ENCODE measurements at places on chromosomes 1 and 21.

GRCh38 chr1:75985827-75986226, 53.6 kb upstream of the ASB17 start:
- peak; percentile 68 for DNase-seq

DNA sequence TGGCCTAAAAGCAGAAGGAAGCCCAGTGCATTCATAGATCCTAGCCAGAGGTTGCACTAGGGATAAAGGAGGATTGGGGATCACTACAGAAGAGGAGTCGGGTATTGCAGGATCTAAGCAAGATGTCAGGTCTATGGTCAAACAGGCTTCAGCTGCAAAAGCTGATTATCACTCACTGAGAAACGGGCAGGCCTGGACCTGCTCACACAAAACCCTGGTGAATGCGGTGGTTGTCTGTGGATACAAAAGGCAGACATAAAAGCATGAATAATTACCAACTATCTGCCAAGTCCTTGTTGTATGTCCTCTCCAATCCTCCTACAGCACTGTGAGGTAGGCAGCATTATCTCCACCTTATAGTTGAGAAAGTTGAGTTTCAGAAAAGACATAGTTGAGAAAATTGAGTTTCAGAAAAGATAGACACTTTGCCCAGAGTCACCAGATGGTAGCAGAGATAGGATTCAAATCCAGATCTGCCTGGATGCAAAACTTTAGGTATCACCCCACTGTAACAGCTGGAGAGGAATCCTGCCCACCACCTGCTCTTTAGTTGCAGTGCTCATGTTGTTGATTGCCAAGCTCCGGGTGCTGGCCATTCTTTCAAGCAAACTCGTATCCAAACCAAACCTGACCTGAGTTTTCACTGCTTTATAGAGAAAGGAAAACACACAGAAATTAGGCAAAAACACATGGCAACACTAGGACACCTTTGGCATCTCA, 49.6 kb upstream of the HOOK1 start:
- DNase-seq: no peak

- DNase-seq: no peak
Observed at GRCh38 chr21:41636636-41637630, 129.0 kb upstream of the TMPRSS2 start.

GRCh38 chr21:15751546-15751945, 21.8 kb downstream of the USP25 start:
- no peak for DNase-seq

DNA sequence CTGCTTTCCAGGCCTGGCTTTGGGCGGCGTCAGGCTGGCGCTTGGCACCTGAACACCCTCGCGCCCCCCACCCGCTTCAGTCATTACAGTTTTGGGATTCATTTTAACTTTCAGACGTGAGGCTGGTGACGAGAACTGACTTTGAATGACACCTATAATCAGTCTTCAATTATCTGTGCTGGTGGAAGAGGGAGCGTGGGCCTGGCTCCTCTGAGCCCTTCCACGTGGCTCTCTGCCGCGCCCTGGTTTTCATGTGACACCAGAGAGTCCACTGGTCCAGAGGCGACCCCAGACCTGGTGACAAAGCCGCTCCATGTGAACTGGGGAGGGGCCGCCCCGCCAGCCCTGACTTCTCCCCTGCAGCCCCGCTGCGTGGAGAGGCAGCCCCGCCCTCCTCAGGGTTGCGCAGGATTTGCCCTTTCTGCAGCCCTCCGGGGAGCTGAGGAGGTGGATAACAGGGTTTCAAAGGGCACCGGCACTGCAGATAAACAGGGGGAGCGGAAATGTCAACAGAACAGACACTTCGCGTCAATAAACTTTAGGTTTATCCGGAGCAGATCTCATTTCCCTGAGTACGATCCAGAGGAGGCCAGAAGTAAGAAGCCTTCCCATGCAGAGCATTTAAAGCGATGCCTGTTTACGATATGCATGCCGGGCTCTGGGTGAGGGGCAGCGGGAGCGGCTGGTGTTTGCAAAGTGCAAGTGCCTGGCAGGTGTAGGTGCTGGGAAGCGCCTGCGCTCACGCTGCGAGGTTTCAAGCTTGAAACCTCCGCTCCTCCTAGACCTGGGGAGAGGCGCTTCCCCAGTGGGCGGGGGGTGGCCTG, 56.4 kb downstream of the AJAP1 start:
- no peak for DNase-seq

GRCh38 chr1:60066001-60066400, 7.6 kb downstream of the C1orf87 start:
- no peak for DNase-seq

GRCh38 chr1:160704250-160704649, 7.4 kb downstream of the CD48 start:
- no peak for DNase-seq

GRCh38 chr1:245201827-245202226, 47.0 kb downstream of the KIF26B start:
- no peak for DNase-seq

DNA sequence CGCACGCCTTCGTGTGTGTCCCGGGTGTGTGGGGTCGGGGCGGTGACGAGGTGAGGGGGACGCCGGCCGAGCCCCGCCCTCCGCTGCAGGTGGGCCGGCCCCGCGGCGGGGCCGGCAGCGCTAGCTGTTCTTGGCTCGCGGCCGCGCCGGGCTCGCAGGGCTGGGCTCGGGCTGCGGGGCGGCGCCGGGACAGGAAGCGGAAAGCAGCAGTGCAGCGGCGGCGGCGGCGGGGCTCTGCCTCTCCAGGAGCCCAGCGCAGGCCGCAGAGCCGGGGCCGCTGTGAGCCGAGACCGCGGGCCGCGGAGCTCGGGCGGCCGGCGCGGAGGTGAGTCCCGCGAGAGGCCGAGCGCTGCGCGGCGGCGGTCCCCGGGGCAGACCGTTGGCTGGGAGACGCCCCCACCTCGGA, at the start of gene VANGL1:
Gene VANGL1, plus strand, starts transcription at position 209 of the 406 bp plus-strand sequence. CDS start 9,444 bp downstream, outside the sequence.
- DNase-seq: peak; percentile 86

DNA sequence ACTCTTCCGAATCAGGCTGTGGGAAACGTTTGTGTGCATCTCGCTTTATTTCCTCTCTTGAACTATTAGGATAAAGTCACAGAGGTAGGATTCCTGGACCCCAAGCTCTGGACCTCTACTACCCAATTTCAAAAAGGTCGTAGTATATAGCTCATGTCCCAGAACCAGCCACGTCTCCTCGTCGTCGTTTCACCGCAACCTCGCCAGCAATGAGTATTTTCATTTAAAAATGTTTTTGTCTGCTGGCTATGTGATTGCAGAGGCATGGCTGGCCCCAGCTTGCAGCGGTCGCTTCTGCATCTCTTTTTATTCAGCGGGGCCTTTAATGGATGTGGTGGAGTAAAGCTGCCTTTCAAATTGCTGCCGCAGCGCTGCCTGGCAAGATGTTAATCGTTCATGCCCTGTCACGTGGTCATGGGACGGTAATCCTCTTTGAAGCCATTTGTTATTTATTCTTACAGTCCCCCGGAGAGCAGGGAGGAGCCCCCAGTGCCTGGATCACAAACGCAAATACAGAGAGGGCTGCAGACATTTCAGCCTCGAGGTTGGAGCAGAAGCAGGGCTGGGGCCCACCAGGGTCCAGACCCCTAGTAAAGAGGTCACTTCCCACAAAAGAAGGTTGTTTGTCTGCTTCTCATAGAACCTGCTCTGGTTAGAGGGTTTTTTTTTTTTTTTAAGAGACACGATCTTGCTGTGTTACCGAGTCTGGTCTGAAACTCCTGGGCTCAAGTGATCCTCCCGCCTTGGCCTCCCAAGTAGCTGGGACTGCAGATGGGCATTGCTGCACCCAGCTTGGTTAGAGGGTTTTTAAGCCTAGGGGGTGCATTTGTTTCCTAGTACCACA, 11.6 kb upstream of the NPHP4 start:
- no peak for DNase-seq

DNA sequence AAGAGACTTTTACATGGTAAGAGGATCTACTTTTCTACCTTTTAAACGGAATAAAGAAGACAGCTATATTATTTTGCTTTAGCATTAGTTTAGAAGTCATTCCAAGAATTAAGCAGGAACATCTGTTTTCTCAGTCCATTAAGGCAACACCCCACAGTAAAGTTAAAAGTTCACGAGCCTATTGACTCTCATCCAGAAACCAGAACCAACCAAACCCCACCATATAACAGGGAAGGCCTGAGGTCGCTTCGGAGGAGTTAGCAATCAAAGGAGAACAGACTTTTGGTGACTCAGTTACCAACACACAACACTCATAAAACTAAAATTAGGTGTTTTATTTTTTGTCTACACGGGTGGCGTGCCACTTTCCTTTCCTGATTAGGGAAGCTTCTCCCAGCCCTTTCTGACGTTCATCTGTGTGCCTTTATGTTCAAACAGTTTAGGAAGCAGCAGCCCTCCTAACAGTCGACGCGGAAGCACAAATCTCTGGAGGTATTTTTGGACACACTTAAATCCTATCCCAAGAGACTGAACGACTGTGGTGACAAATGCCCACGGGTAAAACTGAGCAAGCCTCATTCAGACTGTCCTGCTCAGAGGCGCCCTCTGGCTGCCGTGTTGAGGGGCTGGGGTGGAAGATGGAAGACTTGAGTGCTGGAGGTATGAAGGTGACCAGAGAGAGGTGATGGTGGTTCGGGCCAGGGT, 8.6 kb upstream of the PLA2G2C start:
- peak; percentile 73 for DNase-seq

DNA sequence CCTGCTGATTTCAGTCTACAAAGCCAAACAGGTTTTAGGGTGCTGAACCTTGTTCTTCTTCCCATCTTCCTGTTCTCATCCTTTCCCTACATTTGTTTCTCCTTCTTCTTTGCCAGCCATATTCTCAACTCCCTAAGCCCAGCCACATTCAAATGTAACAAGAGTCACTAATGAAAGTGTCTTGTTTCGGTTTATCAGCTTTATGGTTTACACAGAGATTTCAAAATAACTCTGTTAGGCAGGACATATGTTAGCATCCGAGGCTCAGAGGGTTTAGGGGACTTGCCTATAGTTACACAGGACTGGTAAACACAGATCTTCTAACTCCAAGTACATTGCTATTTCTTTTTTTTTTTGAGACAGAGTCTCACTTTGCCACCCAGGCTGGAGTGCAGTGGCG, 61.3 kb downstream of the NDUFS5 start:
- peak; percentile 20 for DNase-seq

DNA sequence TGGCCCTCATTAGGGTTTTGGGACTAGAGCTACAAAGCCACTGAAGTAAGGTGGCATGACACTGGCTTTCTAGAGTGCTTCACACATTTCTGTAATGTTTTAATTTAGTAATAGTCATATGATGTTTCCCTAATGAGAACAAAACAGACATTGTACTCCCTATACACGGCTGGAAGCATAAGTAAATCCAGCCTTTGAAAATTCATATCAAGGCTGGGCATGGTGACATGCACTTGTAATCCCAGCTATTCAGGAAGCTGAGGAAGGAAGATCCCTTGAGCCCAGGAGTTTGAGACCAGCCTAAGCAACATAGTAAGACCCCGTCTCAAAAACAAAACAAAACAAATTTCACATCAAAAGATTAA, 7.4 kb downstream of the USP48 start:
- no peak for DNase-seq

GRCh38 chr1:31295874-31296485, 608 bp downstream of the SNRNP40 start:
- peak; percentile 46 for DNase-seq

- no peak for DNase-seq
Observed at GRCh38 chr1:18676332-18676781, 45.7 kb downstream of the PAX7 start.

- DNase-seq: peak; percentile 37
Observed at GRCh38 chr1:15616373-15617172, 685 bp upstream of the DDI2 start.

DNA sequence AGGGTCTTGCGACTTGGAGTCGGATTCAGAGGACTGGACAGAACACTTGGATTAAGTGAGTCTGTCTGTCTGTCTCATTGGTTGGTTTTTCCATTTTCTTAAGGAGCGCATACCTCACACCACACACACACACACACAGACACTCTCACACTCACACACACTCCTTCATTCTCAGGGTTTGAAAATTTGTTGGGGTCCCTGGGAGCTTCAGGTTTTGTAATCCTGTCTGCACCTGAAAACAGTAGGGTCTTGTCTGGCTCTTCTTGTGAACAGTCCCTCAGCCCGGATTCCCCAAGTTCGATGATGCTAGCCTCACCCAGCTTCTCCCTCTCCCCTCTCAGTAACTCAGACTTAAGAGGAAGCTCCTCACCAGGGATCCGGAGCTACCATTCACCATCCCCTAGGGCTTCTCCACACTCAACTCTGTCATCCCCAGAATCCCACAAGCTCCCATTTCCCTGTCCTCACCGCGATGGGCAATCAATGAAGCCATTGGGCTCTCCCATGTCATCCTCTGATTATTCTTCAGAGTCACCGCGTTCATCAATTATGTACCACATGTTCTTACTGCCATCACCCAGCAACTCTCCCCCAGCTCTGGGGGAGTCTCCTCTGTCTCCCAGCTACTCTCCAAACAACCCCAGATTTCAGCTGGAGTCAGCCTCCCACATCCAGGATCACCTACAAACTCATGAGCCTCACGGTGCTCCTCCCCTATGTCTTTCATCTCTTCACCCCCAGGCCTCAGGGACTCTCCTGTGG, 1530.9 kb upstream of the TPTE start:
- DNase-seq: no peak

DNA sequence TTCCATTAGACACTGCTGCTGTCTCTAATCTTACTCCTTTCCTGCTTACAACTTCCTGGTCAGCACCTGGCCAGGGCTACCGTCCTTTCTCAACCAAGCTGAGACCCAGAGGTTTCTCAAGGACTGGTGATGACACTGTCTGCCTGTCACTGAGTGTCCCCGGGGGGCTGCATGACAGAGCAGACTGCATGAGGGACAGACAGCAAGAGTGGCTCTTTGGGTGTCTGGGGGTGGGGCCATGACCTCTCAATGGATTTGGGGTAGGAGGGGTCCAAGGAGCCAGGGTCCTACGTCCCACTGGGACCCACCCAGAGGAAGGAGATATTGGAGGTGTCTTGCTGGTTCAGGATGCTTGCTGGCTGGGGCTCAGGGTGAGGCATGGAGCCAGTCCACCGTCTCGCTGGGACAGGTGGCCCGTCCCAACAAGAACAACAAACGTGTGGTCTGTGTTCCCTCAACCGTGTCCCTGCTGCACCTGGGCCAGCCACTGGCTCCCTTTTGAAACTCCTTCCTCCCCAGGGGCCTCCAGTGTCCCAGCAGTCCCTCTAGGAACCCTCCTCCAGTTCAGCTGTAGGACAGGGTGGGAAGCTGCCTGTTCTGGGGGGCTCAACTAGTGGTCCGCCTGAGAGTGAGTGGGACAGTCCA, 344.6 kb upstream of the AJAP1 start:
- DNase-seq: no peak

DNA sequence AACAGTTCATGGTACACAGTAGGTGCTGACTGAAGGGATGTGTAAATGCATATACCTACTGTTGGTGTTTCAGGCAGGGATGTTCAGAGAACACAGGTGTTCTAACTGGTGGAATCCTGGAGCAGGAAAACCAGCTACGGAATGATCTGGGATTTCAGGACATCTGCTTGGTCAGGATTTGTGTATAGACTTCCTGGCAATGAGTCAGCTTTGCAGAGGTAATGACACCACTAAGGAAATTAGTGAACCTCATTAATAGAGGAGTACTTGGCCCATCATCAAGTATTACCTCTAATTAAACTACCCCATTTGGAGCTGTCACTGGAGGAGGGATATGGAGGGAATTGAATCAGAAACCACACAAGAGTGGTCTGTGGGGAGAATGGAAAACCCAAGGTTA, 7.3 kb downstream of the MRPL37 start:
- no peak for DNase-seq

GRCh38 chr1:221706191-221706590, 35.7 kb downstream of the DUSP10 start:
- DNase-seq: no peak

- no peak for DNase-seq
Observed at GRCh38 chr1:239676522-239677273, 290.3 kb downstream of the CHRM3 start.

- no peak for DNase-seq
Observed at GRCh38 chr1:197252973-197253372, 15.1 kb upstream of the CRB1 start.

GRCh38 chr1:89310976-89311375, 38.3 kb upstream of the GBP5 start:
- DNase-seq: no peak
